ENCODE measurements at places on chromosomes 3 and 15.

GRCh38 chr3:126056681-126057500 lies 27.0 kb downstream of the SLC41A3 start:
- no peak for DNase-seq

GRCh38 chr3:192825216-192825615 lies 92.4 kb downstream of the MB21D2 start:
- no peak for DNase-seq

- DNase-seq: no peak
Measured at GRCh38 chr3:72722930-72723726, 125.1 kb downstream of the SHQ1 start.

GRCh38 chr15:35545316-35545823 lies 595 bp downstream of the DPH6 start:
- peak; percentile 66 for DNase-seq

DNA sequence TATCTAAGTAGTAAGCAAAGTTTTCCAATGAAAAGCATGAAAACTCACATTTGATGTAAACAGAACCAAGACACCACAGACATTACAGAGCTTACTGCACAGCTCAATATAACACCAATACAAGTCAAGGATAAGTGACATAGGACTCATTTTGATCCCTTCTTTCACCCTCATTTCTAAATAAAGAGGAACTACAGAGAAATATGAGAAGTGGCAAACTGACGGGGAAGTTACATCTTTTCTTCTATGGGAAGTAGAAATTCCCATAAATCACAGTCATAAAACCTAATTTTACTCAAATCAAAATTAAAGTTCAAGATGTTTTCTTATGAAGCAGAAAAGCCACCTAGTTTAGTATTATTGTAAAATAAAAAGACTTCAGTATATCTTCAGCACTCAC lies 3.8 kb downstream of the ATG3 start:
- DNase-seq: no peak

DNA sequence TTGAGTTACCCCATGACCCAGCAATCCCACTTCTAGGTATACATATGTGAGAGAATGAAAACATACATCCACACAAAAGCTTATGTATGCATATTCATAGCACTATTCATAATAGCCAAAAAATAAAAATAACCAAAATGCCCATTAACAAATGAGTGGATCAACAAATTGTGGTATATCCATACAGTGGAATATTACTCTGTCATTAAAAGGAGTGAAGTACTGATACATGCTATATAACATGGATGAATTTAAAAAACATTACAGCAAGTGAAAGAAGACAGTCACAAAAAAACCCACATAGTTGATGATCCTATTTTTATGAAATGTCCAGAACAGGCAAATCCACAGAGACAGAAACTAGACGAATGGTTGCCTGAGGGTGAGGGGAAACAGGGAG lies 5.2 kb downstream of the C3orf20 start:
- DNase-seq: no peak
